ENCODE measurements at places on chromosomes 6 and 20.

- DNase-seq, result peak; percentile 45
Measured at GRCh38 chr6:70312165-70312745, 9.4 kb upstream of the COL9A1 start.

DNA sequence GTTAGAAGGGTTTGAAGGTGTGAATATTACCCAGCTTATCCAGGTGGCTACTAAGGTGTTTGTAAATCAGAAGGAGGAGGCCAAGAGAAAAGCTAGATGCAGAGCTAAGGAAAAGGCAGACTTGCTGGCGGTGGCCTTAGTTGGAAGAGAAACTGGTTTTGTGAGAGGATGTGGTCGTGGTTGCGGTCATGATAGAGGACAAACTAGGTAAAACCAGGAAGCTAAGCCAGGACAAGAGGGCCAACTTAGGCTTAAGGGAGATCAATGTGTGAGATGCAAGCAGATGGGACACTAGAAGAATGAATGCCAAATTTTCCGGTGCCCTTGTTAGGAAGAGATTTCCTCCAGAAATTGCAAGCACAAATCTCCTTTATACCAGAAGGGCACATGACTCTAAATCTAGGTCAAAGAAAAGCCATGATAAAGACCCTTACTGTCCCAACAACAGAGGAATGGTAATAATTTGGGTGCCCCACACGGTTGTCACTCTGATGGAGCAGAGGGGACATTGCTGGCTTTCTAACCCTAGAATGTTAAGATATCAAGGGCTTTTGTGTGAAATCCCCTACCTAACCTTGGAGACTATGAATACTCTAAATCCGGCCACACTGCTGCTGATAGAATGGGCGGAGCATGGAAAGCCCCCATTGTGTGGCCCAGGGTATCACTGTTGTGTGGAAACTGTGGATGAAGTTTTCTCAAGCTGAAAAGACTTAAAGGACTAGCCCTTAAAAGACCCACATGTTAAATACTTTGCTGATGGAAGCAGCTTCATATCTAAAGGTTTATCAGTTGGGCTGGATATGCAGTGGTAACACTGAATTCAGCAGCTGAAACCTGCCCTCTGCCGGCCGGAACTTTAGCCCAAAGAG, 7.8 kb downstream of the IL22RA2 start:
- DNase-seq, result no peak

- DNase-seq, result no peak
Measured at GRCh38 chr20:774016-774659, 5.8 kb upstream of the SLC52A3 start.

GRCh38 chr6:48996461-48997119, 466.5 kb downstream of the MMUT start:
- DNase-seq, result no peak

GRCh38 chr6:90677440-90677839, 90.6 kb upstream of the MAP3K7 start:
- no peak for DNase-seq

DNA sequence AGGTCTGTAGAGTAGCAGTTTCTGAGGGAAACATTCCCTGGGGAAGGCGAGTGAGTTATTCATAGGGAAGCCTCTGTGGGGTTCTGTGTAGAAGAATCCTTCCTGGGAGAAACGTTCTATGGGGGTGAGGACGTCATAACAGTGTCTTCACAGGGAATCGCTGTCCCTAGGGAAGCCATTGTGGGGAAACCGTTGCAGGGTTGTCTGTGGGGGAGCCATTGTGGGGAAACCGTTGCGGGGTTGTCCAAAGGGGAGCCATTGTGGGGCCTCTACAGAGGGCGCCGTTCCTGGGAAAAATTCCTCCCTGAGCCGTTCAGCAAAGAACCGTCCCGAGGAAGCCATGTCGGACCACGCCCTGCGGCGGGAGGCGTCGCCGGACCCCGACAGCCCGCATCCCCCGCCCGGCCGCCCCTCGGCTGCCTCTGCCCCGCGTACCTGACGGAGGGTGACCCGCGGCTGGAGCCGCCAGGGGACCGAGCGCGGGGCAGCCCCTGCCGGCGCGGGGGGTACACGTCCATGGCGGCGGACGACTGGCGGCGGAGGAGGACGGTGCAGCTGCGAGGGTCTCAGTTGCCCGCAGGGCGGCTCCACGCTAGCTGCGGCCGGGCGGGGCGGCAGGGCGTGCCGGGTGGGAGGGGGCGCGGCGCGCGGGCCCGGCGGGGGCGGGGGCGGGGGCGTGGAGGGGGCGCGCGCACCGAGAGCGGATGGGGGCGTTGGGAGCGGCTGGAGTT, at the start of gene DNAAF9:
Gene DNAAF9, minus strand, starts transcription at position 630 of the 731 bp plus-strand sequence. Its CDS starts 112 bp downstream, at position 518.
- peak; percentile 52 for DNase-seq

GRCh38 chr20:35985806-35986205, 17.4 kb downstream of the CNBD2 start:
- no peak for DNase-seq

DNA sequence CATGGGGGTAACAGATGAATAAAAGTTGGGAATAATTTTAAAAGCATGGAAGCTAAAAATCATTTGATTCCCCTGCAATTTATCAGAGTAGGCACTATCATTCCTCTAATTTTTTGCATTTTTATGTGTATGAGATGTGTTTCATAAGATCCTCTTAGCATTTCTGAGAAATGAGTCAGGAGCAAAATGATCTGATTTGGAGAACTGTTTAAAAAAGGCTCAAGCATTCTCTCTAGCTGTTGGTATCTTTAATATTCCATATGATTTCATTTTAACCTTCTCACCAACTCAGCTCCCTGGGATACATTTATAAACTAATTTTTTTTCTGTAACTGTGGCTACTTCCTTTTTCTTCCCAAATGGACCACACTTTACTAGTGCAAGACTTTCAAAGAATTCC, 60.9 kb downstream of the MCHR2 start:
- no peak for DNase-seq

DNA sequence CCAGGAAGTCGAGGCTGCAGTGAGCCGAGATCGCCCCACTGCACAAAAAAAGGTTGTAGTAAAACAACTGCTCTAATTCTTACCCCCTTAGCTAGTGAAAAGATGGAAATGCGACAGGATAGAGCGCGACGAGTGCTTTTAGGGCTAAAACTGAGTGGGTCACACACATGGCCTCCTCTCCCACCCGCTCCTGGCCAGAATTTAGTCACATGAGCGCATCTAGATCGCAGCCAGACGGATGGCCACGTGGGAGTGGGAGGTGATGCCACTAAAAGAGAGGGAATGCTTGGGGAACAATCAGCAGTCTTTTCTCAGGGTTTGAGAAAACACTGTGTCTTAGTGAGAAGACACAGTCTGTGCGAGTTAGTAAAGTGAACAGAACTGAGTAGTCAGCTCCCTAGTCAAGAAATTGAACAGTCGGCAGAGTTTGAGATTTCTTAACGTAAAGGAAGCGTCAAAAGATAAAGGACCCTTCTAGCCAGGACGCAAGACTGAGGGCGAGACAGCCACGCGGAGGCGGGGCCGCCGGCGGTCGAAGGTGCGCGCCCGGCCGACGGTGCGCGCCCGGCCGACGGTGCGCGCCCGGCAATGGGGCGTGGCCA, 664 bp upstream of the ACTR5 start:
- no peak for DNase-seq

- DNase-seq, result no peak
Measured at GRCh38 chr6:168905451-168906090, 348.1 kb downstream of the THBS2 start.

- DNase-seq, result no peak
Measured at GRCh38 chr20:19384940-19385339, 172.5 kb downstream of the SLC24A3 start.

- DNase-seq, result no peak
Measured at GRCh38 chr20:8721098-8721497, 347.8 kb upstream of the PLCB4 start.

GRCh38 chr6:37130704-37131103, 39.2 kb upstream of the PIM1 start:
- no peak for DNase-seq

GRCh38 chr20:59537991-59538390, 66.3 kb upstream of the PHACTR3 start:
- DNase-seq, result no peak

DNA sequence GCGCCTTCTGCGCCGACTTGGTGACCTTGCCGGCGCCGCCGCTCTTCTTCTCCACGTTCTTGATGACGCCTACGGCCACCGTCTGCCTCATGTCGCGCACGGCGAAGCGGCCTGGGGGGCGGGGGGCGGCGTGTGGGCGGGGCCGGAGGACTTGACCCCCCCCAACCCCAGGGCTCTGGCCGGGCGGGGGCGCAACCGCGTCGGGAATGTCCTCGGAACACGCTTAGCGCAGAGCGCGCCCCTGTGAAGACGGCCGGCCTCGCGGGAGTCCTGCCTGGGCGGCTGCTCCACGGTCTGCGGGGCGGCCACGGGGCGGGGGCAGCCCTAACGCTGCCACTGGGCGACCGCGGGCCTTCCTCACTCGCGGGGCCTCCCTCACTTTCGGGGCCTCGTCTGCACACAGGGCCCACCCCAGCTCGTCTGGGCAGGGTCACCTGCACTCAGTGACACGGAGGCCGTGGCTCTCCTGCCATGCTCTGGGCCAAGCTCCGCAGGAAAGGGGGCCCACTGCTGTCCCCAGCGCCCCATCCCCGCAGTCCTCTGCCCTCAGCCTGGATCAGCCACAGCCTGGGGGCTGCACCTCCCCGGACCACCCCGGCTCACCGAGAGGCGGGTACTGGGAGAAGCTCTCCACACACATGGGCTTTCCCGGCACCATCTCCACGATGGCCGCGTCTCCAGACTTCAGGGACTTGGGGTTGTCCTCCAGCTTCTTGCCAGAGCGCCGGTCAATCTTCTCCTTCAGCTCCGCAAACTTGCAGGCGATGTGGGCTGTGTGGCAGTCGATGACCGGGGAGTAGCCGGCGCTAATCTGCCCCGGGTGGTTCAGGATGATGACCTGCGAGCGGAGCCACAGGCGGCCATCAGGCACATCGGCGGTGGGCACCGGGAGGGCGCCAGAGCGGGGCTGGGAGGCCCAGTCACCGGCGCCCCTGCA, 10.3 kb downstream of the EEF1A2 start:
- no peak for DNase-seq

DNA sequence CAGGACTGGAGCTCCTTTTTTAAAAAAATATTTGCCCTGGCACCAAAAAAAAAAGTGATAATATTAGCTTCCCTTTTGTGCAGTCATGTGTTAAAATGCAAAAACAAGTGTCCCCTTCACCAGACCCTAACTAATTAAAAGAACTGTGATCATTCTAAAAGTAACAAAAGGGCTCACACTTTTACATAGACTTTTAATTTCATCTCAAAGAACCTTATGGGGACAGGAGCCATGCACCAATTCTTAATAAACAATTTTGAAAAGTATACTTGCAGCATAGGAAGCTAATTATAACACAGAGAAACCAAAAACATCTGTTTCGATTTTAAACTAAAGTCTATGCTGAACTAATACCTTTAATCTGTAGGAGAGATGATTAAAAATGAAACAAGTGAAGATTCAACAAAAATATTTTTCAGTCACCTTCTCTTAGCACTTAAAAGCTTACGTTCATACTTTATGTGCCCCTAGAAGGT, 17.3 kb downstream of the STX7 start:
- DNase-seq, result no peak

- DNase-seq, result no peak
Measured at GRCh38 chr6:150001295-150002008, 23.9 kb downstream of the RAET1L start.

- no peak for DNase-seq
Measured at GRCh38 chr6:128932061-128932460, 49.1 kb downstream of the LAMA2 start.

- no peak for DNase-seq
Measured at GRCh38 chr20:8722277-8722928, 346.5 kb upstream of the PLCB4 start.

DNA sequence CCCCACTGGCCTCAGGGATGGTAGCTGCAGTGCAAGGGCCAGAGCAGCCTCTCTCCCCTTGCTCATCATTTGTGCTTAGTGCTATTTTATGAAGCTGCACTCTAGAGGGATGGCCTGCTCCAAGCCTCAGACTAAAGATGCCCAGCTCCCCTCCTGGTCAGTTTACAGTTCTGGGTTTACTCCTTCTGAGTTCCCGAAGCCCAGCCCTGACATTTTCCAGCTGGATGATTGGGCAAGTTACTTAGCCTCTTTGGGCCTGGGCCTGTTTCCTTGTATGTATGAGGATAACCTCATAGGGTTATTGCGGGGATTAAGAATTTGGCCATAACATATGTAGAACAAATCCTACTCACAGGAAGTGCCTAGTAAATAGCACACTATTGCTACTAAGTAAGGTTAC, 31.8 kb upstream of the EMILIN3 start:
- no peak for DNase-seq

DNA sequence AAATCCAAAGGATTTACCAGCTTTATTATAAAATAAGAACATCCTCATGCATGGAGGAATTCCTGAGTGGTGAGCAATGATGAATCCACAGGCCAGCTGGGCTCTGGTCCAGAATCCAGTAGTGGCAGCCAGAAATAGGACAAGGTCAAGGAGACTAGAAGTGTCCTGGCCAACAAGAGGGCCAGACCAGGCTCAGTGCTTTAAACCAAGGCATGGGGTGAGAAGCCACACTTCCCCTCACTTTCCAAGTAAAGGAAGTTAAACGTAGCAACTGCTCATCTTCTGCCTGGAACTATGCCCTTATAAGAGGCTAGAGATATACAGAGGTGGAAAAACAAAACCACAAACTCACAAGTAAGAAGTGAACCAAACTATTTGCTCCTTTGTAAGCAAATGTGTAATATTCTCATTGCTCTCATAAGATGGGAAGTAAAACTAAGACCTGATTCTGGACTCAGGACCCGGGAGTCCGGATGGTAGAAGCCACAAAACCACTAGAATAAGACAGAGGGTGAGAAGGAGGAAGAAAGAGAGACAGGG, 253.2 kb downstream of the UST start:
- DNase-seq, result no peak

GRCh38 chr20:61263084-61263695, 11.1 kb downstream of the CDH4 start:
- DNase-seq, result no peak

DNA sequence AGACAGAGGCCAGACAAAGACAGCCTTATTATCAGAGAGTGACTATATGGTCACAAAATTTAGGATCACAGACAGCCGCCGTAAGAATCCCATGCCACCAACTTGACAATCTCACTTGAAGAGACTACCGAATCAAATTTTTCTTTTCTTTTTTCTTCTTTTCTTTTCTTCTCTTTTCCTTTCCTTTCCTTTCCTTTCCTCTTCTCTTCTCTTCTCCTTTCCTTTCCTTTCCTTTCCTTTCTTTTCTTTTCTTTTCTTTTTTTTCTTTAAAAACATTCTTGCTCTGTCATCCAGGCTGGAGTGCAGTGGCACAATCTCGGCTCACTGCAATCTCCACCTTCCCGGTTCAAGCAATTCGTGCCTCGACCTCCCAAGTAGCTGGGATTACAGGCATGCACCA, 1.2 kb upstream of the EPPIN start:
- DNase-seq, result no peak

- DNase-seq, result no peak
Measured at GRCh38 chr6:116443105-116443504, 18.1 kb upstream of the CALHM6 start.

- no peak for DNase-seq
Measured at GRCh38 chr6:106783640-106784566, 154.5 kb downstream of the QRSL1 start.

- no peak for DNase-seq
Measured at GRCh38 chr20:46629341-46629740, 21.9 kb downstream of the SLC13A3 start.
